Lung (tissue), 17 donors: ENCODE measurements at places on chromosomes 11 and 22. TPM values are rescaled to one million over a fixed set of nuclear protein-coding genes. Genes with fewer than 3 reads are reported as not detected.

CALCA gene
- 3.4 TPM for total RNA-seq

ALDH3B1 gene
- total RNA-seq = 165 TPM

TRIM51 gene
- total RNA-seq = not detected

MUC15 gene
- total RNA-seq = 10.5 TPM
